ENCODE measurements at places on chromosomes 6 and 20.

DNA sequence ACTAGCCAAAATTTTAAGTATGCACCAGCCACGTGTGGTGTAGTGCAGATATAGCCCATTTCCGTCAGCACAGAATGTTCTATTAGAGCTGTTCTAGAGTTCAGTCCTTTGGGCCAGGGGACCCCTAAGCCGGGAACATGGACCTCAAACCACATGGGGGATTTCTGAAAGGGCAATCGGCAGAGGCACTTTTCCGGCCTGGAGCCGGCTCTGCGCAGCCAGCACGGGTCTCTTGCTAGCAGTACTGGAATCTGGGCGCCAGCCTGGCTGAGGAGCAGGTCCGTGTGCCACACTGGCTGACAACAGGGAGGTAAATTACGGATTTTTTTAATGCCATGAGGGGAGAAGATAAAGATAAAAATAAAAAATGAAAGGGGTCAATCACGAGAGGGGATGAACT, 120.5 kb downstream of the SULF2 start:
- no peak for DNase-seq

DNA sequence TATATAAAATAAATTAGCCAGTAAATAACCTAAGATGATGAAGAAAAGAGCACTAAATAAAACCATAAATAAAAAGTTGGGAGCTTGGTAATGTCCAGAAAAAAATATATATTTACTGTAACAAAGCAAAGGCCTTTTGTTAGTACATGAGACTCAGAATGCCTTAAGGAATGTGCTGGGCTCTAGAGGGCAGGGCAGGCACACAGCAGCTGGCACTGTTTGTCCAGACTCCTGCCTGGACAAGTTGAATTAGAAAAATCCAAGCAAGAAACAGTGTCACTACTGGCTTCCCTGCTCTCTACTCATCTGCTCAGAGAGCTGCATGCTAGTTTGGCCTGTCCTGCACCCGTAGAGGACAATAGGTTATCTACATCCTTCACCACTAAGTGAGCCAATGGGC, 8.8 kb downstream of the DEFB129 start:
- DNase-seq = no peak

DNA sequence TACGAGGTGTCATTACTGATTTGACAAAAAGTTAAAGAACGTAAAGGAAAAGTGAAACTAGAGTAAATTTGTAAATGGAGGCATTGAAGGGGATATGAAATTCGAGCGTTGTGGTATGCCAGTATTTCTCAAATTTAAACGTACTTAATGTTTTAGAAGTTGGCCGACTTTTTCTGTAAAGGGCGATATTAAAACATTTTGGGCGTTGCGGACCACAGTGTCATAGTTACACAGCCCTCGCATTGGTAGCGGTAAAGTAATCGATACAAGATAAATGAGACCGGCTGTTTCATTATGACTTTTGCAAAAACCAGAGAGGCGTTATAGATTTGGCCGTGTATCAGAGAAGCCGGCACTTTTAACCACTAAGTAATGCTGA, 39.6 kb downstream of the OR2B2 start:
- no peak for DNase-seq

DNA sequence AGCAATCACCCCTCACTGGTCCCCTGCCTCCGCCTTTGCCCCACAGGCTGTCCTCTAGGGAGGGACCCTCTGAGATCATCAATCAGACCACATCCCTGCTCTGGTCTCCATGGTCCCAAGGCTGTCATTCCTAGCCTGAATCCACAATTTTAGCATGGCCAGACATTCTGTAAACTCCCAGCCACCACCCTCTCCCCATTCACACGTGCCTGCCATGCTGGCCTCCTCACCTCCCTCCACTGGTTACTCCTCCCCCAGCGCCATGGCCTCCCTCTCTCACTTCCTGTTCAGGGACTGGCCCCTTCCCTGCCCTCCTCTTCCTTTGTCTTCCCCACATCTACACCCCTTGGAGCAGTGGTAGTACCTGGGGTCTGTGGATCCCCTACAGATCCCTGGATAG, 150.7 kb upstream of the MLN start:
- DNase-seq = no peak

DNA sequence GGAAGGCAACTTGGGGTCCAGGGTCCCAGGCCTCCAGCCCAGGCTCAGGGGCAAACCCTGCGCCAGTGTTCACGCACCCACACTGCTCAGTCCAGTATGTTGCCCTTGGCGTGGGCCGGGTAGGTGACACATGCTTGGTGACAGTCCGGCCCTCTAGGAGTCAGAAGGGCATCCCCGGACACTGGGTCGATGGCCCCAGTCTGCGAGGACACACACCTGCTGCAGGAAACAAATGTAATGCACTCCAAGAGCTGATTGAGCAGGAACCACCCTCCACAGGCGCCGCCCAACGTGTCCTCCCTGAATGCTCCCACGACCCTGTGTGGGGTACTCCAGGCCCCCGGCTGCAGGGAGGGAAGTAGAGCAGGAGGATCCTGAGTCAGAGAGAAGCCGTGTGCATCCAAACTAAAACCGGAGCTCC, 160.7 kb downstream of the DLL1 start:
- DNase-seq = no peak

DNA sequence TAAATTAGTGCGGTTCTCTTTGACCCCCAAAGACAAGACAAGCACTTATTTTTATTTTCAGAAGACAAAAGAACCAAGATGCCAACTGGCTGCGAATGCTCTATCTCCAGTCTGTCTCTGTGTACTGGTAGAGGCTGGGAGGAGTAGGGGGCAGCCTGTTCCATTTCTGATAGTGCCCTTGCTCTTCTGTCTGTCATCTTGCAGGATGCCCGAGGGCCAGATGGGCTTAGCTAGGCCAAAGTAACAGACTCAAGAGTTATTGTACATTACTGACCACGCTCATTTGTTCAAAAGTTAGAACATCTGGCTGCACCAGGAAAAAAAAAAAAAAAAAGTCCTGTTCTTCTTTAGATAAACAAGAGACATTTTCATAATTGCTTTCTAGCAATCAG, 198.1 kb upstream of the UST start:
- no peak for DNase-seq

DNA sequence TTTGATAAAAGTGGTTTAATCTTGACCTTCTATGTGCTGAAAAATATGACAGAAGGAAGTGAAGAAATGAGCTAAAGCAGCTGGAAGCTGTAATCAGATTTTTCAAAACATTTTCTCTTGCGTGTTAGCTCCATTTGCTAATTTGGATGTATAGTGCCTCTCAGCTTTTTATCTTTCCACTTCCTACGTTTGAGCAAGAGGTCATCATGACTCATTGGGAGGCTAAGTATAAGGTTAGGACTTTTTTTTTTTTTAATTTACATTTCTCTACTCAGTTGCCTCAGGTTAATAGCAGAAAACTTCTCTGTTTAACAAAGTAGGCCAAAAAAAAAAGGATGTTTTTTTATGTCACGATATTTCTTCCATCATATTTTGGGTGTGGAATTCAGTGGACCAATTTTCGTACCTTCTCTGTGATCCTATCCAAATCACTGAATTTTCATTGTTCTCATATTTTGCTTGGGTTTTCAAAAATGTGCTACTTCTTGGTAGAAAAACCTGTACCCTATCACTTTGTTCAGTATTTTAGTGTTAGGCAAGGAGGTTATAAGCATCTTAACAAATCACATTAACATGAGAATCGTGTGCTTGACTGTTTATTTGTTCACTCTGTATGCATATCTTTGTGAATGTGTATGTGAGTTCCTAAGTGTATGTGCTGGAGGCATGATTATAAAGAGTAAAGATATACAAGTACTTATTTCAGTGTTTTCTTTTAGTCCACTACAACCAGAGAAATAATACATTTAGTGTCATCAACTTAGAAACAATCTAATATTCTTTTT, 1028.3 kb upstream of the EYS start:
- DNase-seq = no peak

GRCh38 chr6:56378507-56378906, 131.1 kb upstream of the COL21A1 start:
- DNase-seq = no peak

GRCh38 chr20:10111139-10111958, 76.6 kb downstream of the ANKEF1 start:
- DNase-seq = no peak

GRCh38 chr6:10676403-10676802, 18.0 kb downstream of the C6orf52 start:
- DNase-seq = no peak

- DNase-seq = no peak
These were observed 228.0 kb upstream of the PLN start for GRCh38 chr6:118319894-118320649.

- peak; percentile 80 for DNase-seq
These were observed 21.1 kb upstream of the NOTCH4 start for GRCh38 chr6:32244946-32245398.

- DNase-seq = no peak
These were observed 19.4 kb downstream of the TMEM200A start for GRCh38 chr6:130385064-130385695.

DNA sequence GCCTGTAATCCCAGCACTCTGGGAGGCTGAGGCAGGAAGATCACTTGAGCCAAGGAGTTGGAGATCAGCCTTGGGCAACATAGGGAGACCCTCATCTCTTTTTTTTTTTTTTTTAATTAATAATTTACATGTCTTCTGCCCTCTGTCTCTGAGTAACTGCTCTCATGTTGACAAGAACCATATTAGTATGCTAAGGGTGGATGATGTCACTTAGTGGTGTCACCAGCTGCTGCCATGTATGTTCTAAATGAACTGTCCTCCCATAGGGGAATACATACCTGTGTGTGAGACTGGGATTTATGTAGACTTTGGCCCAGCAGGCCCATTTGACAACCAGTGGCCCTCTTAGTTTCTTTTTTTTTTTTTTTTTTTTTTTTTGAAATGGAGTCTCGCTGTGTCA, 65.6 kb downstream of the SCAND1 start:
- no peak for DNase-seq

DNA sequence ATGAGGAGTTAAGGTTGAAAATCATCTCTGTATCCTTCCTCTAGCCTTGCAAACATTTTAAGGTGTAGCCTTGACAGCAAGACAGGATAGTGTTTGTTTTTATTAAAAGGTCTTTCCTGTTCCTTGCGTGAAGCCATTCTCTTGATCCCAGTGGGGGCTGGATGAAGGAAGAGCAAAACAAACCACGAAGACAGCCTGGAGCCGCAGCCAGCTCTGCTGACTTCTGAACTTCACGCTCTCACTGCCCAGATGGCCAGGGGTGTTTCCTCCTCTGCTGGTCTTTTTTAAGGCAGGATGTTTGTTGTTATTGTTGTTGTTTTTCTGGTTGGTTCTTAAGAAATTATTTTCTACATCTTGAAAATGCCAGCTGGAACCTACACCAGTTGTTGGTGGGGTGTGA, 156.4 kb downstream of the MTHFD1L start:
- DNase-seq = no peak

DNA sequence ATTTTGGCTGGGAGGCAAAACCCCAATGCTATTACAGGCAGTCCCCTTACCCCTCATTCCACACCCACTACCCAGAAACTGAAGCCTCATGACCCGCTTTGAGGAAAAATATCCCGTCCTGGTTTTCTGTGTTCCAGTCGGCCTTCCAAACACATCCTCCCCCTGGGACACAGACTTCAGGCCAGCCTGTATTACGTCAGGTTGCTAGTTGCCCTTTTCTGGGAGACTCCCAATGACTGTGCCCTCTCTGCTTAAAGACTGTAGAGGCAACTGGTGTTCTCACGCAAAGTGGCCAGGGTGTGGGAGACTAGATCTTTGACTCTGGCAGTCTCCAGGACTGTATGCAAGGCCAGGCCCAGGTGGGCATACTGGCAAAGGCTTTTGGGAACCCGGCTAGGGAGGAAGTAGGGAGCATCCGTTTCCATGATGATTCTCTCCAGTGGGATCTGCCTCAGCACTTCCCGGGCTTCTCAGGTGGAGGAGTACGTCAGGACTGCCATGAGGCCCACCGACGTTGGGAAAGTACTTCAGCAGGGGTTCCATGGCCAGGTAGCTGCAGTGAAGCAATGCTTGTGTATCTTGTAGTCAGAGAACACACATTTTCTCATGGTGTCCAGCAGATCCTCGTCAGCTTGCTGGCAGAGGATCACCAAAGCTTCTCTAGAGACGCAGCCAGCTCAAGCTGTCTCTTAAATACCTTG, 34.9 kb downstream of the DYNLT1 start:
- peak; percentile 61 for DNase-seq

GRCh38 chr20:59645761-59646171, 41.4 kb downstream of the PHACTR3 start:
- peak; percentile 50 for DNase-seq

DNA sequence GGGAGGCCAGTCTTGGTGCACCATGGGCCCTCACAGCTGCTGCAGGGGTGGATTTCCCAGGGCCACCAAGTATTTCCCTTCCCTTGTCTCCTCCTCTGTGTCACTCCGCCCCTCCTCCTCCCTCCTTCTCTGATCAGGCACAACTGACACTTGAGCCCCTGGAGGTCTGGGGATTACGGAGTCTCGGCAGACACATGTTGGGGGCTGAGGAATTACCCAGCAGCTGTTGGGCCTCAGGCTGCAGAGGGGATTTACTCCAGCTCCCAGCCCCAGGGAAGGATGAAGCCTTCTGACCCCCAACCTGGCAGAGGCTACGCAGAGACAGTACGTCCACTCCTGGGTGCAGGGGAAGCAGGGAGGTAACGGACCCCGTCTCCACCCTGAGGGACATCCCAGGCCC, 420.5 kb upstream of the SULF2 start:
- DNase-seq = no peak

- DNase-seq = no peak
These were observed 62.8 kb downstream of the JARID2 start for GRCh38 chr6:15308435-15309213.

- DNase-seq = no peak
These were observed 182.7 kb upstream of the AKAP12 start for GRCh38 chr6:151057061-151057460.

DNA sequence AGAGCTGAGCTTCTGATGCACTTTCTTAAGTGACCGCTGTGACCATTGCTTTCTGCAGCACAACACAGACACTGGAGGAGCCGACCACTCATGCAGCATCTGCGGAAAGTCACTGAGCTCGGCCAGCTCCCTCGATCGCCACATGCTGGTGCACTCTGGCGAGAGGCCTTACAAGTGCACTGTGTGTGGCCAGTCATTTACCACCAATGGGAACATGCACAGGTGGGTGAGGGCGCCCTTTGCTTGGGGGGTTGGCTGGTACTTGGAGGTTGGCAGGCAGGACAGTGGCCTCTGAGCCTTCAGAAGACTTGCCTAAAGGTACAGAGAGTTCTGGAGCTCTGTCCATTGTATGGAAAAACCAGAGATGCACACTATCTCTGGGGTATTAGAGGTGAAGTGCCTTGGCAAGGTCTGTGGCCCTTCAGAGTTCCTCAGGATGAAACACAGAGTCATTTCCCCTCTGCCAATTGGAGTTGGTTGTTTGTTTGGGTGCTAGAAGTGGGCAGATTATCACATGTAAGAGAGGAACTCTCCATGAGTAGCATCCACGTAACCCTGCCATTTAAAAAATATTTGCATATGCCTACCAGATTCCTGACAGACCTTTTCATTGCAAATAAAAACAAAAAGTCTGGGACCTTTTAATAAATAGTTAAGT, 81.5 kb downstream of the RREB1 start:
- DNase-seq = peak; percentile 30

DNA sequence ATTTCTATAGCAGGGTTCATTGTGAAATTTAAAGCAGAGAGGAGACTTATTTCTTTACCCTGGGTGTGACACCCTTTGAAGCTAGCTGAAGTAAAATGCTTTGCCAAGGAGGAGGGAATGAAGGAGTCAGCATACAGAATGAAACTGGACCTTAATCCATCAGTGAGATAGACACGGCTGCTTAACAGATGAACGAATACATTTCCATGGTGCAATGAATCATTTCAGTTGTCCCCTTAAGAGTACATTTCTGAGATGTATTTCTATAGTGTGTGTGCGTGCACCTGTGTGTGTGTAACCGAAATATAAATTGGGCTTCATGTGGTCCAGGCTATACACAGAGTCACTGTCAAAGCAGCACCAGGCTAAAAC, 73.8 kb upstream of the CD93 start:
- DNase-seq = no peak
